ENCODE measurements at places on chromosomes 4 and X.

- no peak for DNase-seq
Measured at GRCh38 chr4:98661371-98662054, 3.1 kb upstream of the TSPAN5 start.

- no peak for DNase-seq
Measured at GRCh38 chrX:28498658-28499057, 88.6 kb upstream of the IL1RAPL1 start.

DNA sequence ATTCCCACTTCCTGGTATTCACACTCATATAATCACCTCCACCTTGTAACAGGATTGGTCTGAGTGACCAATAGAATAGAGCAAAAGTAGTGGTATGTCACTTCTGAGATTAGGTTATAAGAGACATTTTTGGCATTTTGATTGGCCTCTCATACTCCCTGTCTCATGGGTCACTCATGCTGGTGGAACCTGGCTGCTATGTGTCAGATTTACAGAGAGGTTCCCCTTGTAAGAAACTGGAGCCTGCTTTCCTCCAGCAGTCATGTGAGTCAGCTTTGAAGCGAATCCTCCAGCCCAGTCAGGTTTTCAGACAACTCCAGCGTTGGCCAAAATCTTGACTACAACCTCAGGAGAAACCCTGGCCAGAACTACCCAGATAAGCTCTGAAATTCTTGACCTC is 2.6 kb upstream of the OTUD4 start:
- no peak for DNase-seq

DNA sequence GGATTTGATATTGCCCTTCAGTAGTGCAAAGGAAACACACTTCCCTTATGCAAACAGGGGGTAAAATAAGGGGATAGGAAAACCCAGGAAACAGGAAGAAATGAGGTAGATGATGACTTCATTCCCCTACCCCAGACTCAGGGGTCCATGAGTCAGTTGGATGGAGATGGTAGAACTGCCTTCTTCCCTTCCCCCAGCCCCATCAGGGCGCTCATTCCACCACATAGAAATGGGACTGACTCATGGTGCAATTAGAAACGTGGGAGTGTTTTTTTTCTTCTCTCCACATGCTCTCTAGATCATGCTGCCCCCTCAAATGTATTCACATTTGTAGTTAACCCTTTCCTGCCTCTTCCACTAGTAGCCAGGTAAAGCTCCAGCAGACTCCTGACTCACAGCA is 23.1 kb upstream of the ARMCX2 start:
- no peak for DNase-seq

DNA sequence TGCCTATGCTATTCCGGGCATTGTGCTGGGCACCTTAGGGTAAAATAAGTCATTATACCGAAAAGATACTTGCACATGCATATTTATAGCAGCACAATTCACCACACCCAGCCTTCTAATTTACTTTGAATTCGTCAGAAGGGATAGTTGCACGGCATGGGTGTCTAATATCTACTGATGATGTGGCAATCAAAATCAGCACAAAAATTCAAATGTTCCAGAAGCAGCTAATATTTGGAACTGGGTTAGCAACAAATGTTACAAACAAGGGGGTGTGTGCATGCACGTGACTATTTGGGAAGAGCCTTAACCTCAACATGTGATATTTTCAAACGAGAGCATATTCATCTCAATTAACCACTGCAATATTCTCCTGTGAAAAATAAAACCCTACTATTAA is 79.7 kb upstream of the PRSS48 start:
- no peak for DNase-seq

- DNase-seq = no peak
Measured at GRCh38 chr4:121015421-121015820, 56.9 kb downstream of the NDNF start.

GRCh38 chr4:112680996-112681395 is 44.1 kb downstream of the LARP7 start:
- DNase-seq = no peak

DNA sequence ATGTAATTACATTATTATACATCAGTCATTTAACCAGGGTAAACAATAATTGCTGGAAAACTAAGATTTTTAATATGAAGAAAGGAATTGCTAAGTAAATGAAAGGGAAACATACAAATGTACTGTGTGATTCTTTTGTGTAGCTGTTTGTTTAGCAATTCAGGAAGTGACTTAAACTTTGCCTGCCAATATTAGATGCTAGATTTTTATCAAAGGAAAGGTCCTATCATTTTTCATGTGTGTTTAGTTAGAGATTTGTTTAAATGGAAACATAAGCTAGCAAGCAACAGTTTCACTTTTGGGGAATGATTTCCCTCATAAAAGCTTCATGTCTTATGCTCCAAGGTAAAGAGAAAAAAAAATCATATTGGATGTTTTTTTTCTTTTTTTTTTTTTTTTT is 95.1 kb upstream of the LIMCH1 start:
- DNase-seq = no peak

- DNase-seq = no peak
Measured at GRCh38 chr4:90245837-90246236, 118.6 kb downstream of the CCSER1 start.

- DNase-seq = no peak
Measured at GRCh38 chrX:55714161-55714560, 3.4 kb upstream of the RRAGB start.

GRCh38 chrX:52118262-52118661 is 49.3 kb upstream of the MAGED4B start:
- no peak for DNase-seq

DNA sequence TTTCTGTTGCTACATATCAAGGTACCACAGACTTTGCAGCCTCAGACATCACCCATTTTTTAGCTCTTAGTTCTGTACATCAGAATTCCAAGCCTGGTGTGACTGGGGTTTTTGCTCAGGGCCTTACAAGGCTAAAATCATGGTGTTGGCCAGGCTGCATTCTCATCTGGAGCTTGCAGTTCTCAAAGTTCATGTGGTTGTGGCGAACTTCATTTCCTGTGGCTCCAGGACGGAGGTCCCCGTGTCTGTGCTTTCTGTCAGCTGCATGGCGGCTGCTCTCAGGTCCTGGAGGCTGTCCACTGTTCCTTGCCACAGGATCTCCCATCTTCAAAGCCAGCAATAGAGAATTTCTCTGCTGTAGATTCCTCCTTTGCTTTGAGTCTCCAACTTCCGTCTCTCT is 157.4 kb downstream of the STIM2 start:
- no peak for DNase-seq

DNA sequence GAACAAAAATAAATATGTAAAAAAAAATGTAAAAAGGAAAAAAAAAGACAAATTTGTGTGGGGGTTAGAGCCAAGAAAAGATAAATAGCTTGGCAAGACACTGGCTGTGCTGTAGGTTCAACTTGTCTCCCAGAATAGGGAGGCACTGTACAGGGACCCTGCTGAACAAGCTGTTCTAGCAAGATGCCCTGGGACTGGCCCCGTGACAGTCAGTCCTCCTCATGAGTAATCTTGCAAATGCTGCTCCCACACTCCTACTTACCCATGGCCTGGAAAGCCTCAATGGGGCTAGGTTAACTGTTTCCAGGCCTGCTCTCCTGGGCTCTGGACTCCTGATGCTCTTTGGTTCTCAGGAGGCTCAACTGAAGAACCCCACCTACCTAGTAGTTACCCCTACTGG is 106.8 kb downstream of the ATG4A start:
- no peak for DNase-seq

- DNase-seq = peak; percentile 78
Measured at GRCh38 chrX:13669246-13669737, 16.4 kb downstream of the TCEANC start.

DNA sequence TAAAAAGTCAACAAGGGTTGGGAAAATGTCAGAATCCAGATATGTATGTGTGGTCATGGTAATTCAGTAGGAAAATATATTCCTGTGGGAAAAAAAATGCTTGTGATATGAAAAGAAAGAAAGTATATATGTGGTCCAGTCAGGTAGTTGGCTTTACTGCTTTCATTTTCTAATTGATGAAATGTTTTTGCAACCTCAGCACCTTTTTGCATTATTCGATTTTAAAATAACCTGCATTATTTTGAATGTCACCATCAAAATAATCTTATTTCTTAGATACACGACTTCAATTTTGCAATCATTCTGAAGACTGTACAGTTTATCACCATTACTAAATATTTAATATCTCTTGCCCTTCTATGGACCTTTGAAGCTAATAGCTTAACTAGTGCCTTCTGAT is 170.8 kb upstream of the SPANXN4 start:
- no peak for DNase-seq

- no peak for DNase-seq
Measured at GRCh38 chrX:39972340-39972739, 125.4 kb downstream of the BCOR start.

GRCh38 chr4:148573296-148573695 is 131.1 kb upstream of the NR3C2 start:
- no peak for DNase-seq

DNA sequence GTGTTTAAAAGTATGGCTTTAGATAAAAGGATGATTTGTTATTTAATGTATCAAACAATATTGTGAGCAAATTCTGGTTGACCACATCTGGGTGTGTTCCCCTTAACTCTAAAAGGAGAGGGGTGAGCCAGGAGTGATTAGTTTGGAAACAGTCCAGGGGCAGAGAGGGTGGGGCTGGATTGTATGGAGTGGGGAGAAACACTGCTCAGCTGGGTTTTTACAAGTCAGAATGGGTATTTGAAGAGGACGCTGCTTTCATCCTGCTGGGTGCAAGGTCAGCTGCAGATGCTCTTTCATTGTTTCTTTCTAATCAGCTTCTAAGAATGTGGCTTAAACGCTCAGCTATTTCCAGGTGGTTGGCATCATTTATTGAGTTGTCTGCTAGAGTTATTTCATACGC is 82.8 kb upstream of the LIMCH1 start:
- DNase-seq = no peak

GRCh38 chrX:19840899-19841648 is 46.3 kb downstream of the SH3KBP1 start:
- no peak for DNase-seq

- no peak for DNase-seq
Measured at GRCh38 chrX:24148121-24148520, 1.4 kb upstream of the ZFX start.

- DNase-seq = no peak
Measured at GRCh38 chrX:130952266-130953043, 49.4 kb upstream of the ENOX2 start.

- no peak for DNase-seq
Measured at GRCh38 chr4:68520985-68521384, 55.1 kb downstream of the UGT2B17 start.

DNA sequence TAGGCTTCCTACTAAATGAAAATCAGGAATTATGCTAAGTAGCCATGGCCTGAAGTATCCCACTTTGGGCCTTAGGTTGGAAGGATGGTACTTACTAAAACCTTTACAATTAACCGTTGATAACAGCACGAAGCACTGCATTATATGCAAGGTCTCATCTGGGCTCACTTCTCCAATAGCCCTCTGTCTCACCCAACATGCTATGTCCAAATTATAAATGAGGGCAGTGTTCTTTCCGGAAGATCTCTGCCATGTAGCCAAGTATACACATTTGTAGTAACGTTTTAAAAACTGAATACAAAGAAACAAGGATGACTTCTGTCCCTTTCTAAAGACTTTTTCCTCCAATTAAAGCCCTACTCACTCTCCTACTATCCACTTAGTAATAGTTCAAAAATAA is 51.6 kb downstream of the SCFD2 start:
- no peak for DNase-seq

- DNase-seq = no peak
Measured at GRCh38 chr4:183808097-183808456, 97.0 kb upstream of the STOX2 start.

GRCh38 chrX:65976161-65976560 is 63.7 kb downstream of the VSIG4 start:
- no peak for DNase-seq

DNA sequence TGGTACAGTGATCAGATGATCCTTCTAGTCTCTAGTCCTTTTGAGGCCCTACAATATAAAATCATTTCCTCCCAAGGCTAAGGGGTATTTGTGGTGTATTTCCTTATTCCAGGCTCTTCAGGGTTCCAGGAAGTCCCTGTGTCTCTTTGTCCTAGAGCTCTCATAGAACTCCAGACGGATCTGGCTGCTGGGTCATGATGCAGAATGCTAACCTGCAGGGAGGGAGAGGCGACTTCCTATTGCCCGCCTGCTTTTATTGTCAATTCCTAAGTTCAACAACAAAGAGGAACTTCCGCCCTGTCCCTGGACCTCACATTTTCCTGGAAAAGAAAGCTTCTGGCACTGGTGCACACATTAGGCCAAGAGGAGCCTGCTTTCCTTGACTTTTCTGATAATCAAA is 45.9 kb upstream of the ZNF827 start:
- no peak for DNase-seq

DNA sequence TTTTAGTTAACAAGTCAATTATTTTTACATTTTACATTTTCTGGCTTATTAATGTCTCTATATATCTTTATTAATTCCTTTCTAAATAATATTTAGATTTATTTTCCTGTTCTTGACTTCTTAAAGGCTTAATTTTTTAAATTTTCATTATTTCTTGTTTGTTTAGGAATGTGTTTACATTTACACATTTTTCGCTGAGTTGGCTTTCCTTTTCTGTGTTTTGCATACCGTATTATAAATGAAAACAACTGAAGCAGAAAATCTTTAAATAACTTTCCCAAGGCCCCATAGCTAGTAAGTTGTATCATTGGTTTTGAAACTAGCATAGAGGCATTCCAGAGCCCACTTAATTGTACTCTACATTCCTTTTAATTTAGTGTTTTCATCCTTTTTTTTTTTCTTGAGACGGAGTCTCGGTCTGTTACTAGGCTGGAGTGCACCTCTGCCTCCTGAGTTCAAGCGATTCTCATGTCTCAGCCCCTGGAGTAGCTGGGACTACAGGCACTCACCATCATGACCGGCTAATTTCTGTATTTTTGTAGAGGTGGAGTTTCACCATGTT is 261.6 kb downstream of the IQCM start:
- DNase-seq = no peak

- no peak for DNase-seq
Measured at GRCh38 chr4:43316813-43317212, 424.3 kb downstream of the GRXCR1 start.

GRCh38 chrX:99588936-99589335 is 821.1 kb downstream of the PCDH19 start:
- no peak for DNase-seq

DNA sequence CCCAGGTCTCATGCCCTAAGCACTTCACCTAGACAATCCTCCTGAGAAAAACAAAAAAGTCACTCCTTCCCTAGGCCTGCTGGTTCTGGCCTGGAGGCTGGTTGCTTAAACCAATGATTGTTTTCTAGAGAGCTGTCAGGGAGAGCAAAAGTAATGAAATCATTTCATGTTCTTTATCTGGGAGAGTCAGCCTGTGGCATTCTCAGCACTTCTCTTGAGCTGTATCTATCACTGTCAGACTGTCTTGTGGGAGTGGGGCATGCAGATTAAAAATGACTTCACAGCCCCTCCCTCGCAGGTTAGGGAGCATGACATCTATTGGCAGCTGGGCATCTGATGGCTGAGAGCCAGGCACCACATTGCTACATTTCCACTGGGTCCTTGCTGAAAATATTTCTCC is 20.4 kb upstream of the TMEM154 start:
- DNase-seq = no peak

GRCh38 chr4:16783119-16783518 is 115.3 kb downstream of the LDB2 start:
- no peak for DNase-seq
